Glutamatergic neuron (in vitro differentiated cells): ENCODE measurements at places on chromosomes 4 and X. TPM values are rescaled to one million over a fixed set of nuclear protein-coding genes. Genes with fewer than 3 reads are reported as not detected.

Gene OPRPN
- not detected for total RNA-seq

Gene RBM46
- total RNA-seq, result 7.9 TPM

Gene XK
- 7.4 TPM for total RNA-seq

Gene SGMS2
- not detected for total RNA-seq

Gene CAPN6
- not detected for total RNA-seq

Gene PROM1
- 36.9 TPM for total RNA-seq

Gene TKTL2
- total RNA-seq, result not detected

Gene THOC2
- total RNA-seq, result 69.5 TPM

Gene ADRA2C
- 4.8 TPM for total RNA-seq

Gene HAND2
- total RNA-seq, result not detected

Gene DRD5
- not detected for total RNA-seq

Gene PCDH18
- total RNA-seq, result 7.4 TPM

Gene PDK3
- 12.1 TPM for total RNA-seq

Gene SPIN4
- 5.5 TPM for total RNA-seq

Gene NR3C2
- 0.29 TPM for total RNA-seq

Gene DKK2
- not detected for total RNA-seq

Gene GAGE12F
- not detected for total RNA-seq

Gene NSUN7
- total RNA-seq, result 0.25 TPM

Gene AKAP14
- total RNA-seq, result not detected

Gene MAGEE1
- total RNA-seq, result 7.1 TPM

Gene RTL5
- 18.2 TPM for total RNA-seq

Gene SPIN3
- total RNA-seq, result 33.1 TPM

Gene ODAPH
- total RNA-seq, result not detected

Gene CXCL11
- total RNA-seq, result not detected

Gene CHRDL1
- total RNA-seq, result 38.2 TPM
